Suprapubic skin (tissue), 4 donors: ENCODE measurements at places on chromosomes 5 and 9. TPM values are rescaled to one million over a fixed set of nuclear protein-coding genes. Genes with fewer than 3 reads are reported as not detected.

SHOC1 gene
- 0.91 TPM for total RNA-seq

PLPP1 gene
- total RNA-seq, result 74.8 TPM

CAVIN4 gene
- total RNA-seq, result not detected

ESM1 gene
- 0.38 TPM for total RNA-seq

NEUROG1 gene
- total RNA-seq, result not detected

HK3 gene
- 0.16 TPM for total RNA-seq

AK6 gene
- total RNA-seq, result 43.6 TPM

CEL gene
- 5.2 TPM for total RNA-seq

IL31RA gene
- 0.98 TPM for total RNA-seq

DNA sequence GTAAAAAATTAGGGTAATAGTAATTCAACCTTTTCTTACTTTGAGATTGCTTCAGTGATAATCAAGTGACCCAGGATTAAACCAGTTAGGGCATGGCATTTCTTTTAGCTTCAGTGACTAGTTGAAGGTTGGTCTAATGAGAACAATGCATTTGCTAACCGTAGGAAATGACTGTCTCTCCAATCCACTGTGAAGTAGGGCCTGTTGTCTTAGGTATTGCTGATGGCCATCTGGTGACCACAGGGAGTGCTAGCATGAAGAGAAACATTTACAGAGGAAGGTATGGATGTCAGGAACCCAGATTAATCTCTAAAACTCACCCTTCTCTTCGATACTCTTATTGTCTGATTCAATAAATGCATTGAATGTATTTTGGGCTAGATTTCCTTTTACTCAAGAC lies 535.9 kb upstream of the SEMA6A start:
- DNase-seq, result no peak

DNA sequence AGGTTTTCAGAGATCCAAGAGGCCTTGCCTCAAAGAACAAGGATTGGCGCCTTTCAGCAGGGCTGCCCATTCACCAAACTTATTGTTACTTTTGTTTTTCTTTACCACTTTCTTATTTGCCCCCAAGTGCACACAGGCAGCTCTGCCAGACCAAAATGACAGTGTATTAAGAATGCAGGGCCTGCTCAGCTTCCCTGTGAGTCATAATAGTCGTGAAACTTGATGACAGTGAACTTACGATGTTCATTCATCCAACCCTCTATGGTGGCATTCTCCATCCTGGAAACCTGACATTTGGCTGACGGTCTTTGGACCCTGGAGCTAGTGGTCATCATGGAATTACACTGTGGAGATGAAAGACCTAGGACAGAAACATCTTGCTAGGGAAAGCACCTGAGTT lies 44.3 kb downstream of the UBE2QL1 start:
- DNase-seq, result no peak

- peak; percentile 47 for DNase-seq
Measured at GRCh38 chr9:127053057-127053821, 69.2 kb downstream of the ANGPTL2 start.

- no peak for DNase-seq
Measured at GRCh38 chr5:23893561-23893960, 386.2 kb downstream of the PRDM9 start.

DNA sequence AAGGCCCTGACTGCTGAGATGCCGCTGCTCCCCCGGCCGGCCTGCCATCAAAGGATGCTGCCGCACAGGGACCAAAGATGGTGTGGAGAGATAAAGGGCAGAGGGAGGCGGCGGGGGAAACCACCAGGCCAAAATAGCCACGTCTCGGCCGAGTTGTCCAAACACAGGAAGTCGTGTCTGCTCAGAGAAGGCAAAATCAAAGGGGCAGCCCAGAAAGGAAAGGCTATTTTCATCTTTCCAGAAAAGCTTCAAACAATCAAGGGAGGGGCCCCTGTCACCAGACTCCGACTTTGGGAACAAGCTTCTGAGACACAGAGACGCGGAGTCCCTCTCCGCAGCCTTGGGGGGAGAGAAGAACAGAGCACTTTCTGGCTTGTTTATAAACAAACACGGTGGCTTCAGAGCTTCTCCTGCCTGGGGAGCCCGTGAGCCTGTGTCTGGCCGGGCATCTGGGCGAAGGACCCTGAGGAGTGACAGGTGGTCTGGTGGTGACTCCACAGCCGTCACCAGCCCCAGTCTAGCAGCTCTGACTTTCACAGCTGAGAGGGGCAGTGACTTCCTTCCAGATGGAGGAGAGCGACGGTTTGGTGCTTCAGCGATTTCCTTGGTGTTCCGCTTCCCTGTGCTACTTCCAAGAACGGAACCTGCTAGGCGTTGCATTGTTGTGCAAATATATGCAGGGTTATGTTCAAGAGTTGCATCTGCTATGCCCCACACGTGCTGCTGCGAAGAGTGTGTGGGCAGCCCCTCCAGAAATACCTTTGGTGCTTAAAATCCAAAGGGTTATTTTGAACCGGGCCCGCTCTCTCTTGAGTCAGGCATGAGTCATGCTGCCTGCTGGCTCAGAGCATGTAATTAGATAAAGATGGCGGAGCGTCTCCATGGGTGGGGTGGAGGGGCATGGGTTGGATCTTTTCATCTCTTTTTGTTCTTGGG lies 24.0 kb downstream of the ADAMTSL2 start:
- DNase-seq, result no peak

- no peak for DNase-seq
Measured at GRCh38 chr5:121797681-121798518, 53.8 kb upstream of the FTMT start.

GRCh38 chr5:11323761-11324160 lies 562.7 kb upstream of the DAP start:
- DNase-seq, result no peak

- no peak for DNase-seq
Measured at GRCh38 chr5:32708949-32709348, 2.2 kb upstream of the NPR3 start.

GRCh38 chr5:161846746-161847145 lies 1.2 kb upstream of the GABRA1 start:
- no peak for DNase-seq

- no peak for DNase-seq
Measured at GRCh38 chr9:117777823-117778222, 73.6 kb downstream of the TLR4 start.

GRCh38 chr5:179900711-179901110 lies 7.0 kb downstream of the TBC1D9B start:
- DNase-seq, result no peak

DNA sequence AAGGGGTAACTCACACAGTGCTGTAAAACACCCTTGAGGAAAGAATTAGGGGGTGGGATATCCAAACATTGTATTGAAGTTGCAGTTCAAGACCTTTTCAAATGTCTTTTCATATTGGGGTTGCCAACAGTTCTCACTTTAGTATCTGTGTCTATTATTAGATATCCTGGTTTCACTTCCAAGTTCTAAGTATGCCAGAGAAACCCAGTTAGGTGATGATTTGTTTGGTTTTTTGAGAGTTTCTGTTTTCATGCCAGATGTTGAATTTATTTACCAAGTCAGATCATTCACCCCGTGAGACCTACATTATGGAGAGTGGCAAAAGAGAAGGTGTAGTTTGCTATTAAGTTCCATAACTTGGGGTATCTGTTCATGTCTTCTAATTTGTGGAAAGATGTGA lies 64.5 kb downstream of the C9orf152 start:
- no peak for DNase-seq

DNA sequence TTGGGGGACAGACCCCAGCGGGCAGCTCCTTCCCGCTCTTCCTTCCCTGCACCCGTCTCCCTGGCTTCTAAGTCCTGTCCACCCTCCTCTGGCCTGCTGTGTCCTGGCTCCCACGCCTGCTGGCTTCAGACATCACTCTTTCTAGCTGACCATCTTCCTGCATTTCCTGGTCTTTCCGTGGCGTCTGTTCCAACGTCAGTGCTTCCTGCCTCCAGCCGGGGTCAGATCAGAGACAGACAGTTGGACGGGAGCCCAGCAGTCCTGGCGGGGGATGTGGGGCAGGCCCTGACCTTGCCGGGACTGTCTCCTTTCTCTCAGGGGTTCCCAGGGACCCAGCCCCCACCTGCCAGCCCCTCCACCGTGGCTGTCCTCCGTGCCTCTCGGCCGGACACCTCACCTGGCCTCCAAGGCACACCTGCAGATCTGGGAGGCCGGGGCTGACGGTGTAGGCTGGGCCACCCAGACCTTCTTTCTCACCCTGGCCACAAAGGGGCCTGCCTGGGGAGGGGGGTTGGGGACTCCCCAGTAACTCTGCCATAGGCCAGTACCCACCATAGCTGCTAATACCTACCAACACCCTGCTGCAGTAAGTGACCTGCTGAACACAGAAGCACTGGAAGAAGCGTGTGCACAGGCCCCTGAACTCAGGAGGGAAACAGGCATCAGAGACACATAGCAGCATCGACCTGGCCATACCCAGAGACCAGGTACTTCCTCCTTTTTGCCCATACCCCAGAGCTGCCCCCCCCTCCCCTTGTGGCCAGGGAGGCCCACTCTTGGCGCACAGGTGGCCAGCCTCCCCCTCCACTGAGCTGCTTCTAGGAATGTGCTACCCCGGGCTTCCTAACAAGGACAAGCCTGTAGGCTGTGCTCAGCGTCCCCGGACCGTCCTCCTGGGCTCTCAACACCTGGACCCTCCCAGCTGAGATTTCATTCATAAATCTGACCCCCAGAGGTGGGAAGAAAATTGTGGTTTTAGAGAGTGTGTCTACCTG lies 5.1 kb downstream of the NRARP start:
- DNase-seq, result no peak

GRCh38 chr9:97293207-97293721 lies 14.2 kb upstream of the CCDC180 start:
- no peak for DNase-seq

- no peak for DNase-seq
Measured at GRCh38 chr9:14769230-14769571, 46.7 kb upstream of the CER1 start.

GRCh38 chr5:151718646-151719045 lies 31.9 kb upstream of the SPARC start:
- no peak for DNase-seq
